ENCODE measurements at places on chromosomes 2 and 18.

DNA sequence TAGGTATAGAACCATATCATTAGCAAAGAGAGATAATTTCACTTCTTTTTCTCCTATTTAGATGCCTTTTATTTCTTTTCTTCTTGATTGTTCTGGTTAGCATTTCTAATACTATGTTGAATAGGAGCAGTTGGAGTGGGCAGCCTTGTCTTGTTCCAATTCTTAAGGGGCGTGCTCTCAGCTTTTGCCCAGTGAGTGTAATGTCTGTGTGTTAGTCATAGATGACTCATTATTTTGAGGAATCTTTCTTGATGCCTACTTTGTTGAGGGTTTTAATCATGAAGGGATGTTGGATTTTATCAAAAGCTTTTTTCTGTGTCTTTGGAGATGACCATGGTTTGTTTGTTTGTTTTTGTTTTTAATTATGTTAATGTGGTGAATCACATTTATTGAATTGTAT is 1453.1 kb upstream of the SLC39A10 start:
- DNase-seq: no peak

DNA sequence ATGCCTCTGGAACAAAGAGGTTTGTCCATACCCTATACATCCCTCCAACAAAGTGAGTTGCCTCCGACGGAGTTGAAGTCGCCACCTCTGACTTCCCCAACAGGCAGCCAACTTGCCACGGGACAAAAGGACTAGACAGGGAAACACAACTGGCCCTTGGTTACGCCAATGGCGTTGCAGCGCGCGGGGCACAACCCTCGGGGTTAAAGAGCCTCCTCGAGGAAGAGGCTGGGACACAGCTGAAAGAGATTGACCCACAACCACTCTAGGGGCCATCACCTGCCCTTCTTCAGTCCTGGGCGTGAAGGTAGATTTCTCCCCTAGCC is 545 bp downstream of the GTF3C2 start:
- DNase-seq: no peak

- peak; percentile 60 for DNase-seq
Observed at GRCh38 chr2:8682719-8683667, 1.1 kb downstream of the ID2 start.

- no peak for DNase-seq
Observed at GRCh38 chr2:41540272-41540998, 507.4 kb upstream of the PKDCC start.

DNA sequence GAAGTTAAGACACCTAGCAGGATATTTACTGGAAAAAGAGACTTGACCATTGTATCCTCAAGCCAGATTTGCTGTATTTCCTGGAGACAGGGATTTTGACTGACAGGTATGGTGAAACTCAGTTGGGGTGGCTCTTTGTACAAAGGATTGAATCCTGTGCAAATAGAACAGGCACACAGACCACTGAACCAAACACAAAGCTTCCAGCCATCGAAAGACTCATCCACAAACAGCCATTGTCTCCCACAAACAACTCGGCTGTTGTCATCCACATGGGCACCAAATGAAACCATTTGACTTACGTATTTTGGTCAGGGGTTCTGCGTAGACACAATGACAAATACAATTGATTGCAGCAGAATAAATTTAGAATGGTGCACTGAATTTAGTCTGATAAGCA is 15.9 kb downstream of the RNF152 start:
- DNase-seq: no peak

- DNase-seq: no peak
Observed at GRCh38 chr2:145760781-145761649, 1241.1 kb upstream of the ZEB2 start.

- peak; percentile 24 for DNase-seq
Observed at GRCh38 chr2:181305301-181306123, 151.7 kb upstream of the ITGA4 start.

- DNase-seq: no peak
Observed at GRCh38 chr2:22998359-22998758, 386.6 kb upstream of the KLHL29 start.

DNA sequence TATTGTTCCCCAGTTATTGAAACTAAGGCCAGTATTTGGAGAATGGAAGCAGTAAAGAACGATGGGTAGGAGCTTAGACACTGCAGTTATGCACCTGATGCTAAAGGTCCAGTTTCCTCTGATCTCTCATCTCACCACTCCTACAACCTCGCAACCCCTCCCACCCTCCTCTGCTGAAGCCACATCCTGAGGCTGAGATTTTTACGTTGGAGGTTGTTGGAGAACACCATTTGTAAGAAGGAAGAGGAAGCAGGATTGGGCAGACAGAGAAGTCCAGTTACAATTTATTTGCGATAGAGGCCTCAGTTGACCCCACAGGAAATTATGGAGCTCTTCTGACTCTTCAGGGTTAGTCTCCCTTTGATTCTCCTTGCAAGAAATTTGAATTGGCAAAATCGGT is 54.3 kb upstream of the NDUFV2 start:
- DNase-seq: no peak

DNA sequence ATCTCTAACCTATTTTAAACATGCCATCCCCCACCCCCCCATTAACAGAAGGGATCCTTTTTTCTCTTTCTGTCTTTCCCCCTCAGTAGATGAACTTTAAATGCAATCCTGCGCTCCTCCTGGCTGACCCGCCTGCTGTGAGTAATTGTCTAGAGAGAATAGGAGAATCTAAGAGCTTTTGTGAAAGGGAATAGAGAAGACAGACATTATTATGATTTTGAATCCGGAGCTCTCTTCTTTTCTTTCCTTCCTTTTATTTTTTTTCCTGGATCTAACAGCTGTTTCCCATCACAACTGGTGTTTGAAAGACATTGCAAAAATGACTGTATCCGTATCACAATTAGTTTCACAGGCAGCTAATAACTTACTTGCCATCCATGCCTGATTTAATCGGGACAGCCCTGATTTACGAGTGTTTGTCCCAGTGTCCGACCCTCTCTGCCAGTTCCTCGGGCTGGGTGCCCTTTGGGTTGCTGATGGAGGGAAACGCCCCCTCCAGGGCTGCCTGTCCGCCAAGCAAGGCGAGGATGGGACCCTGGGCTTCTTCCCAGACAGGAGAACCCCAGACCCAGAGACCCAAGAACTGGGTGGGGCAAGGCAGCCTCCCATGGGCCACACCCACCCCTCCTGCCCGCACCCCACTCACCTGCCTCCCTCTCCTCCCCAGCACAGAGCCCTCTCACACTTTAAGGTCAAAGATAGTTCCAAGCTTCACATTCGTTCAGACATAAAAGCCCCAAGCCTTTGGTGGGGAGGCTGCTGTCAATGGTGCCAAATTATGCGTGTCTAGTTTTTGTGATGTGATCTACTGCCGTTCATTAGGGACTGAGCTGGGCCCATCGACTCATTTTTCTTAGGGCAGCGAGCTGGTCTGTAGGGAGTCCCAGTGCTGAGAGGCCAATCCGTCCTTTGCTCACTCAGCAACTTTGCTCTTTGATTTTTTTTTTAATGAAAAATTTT is 231.7 kb downstream of the ZNF516 start:
- DNase-seq: no peak

DNA sequence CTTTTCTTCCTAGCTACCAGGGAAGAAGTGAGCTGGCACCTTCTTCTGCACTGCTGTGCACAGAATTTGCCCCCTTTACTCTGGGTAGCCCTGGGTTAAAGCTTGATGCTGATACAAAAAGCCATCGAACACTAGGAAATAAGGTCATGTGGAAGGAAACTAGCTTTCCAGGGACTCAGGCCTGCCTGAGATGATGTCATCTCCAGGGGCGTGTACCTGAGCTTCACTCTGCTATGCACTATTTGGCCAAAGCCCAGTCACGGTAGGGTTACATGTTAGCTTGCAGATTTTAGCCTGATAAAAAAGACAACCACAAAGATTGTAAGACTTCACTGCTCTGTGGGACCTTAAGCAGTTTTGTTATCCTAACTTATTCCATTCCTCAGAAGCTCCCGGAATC is 20.4 kb downstream of the EDAR start:
- peak; percentile 48 for DNase-seq

DNA sequence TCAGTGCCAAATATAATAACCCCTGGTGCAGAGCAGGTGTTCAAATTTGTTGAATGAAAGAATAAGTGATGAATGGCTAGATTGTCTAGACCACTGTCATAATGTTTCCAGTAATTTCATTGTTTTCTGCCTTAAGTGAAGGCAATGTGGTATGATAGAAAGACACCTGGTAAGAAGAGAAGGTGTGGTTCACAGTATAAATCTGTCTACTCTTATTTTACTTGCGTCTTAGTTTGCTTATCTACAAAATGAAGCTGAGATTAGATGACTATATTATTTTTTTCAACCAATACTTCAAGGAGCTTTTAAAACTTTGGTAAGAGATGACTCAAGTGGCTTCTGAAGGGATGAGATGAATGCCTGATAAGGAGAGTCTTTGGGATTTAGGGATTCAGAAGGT is 788.4 kb downstream of the EPHA4 start:
- DNase-seq: no peak

GRCh38 chr2:39919511-39920306 is 140.7 kb upstream of the THUMPD2 start:
- no peak for DNase-seq

- no peak for DNase-seq
Observed at GRCh38 chr2:96301865-96302264, 3.5 kb downstream of the SNRNP200 start.

- no peak for DNase-seq
Observed at GRCh38 chr2:187124529-187124928, 275.6 kb upstream of the ZSWIM2 start.

DNA sequence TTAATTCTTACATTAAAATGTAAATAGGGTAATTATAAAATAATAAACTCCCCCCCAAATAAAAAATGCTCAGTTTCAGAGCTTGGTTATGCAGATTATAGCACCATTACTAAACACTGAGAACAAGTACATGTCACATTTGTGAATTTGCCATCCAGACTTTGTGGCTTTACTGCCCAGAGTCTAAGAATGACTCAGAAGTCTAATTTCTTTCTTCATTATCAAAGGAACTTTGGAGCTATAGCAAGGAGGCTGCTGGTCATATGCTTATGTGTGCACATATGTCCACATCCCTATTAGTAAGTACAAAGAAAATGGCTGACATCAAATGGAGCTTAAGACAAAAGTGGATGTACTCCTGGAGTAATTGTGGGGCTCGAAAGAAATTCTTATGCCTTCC is 248.5 kb upstream of the SESTD1 start:
- DNase-seq: no peak

GRCh38 chr2:181585732-181586131 is 71.2 kb downstream of the CERKL start:
- no peak for DNase-seq

GRCh38 chr2:20148923-20149702 is 75.8 kb downstream of the SDC1 start:
- no peak for DNase-seq

- no peak for DNase-seq
Observed at GRCh38 chr2:44843641-44844310, 97.7 kb upstream of the SIX3 start.

DNA sequence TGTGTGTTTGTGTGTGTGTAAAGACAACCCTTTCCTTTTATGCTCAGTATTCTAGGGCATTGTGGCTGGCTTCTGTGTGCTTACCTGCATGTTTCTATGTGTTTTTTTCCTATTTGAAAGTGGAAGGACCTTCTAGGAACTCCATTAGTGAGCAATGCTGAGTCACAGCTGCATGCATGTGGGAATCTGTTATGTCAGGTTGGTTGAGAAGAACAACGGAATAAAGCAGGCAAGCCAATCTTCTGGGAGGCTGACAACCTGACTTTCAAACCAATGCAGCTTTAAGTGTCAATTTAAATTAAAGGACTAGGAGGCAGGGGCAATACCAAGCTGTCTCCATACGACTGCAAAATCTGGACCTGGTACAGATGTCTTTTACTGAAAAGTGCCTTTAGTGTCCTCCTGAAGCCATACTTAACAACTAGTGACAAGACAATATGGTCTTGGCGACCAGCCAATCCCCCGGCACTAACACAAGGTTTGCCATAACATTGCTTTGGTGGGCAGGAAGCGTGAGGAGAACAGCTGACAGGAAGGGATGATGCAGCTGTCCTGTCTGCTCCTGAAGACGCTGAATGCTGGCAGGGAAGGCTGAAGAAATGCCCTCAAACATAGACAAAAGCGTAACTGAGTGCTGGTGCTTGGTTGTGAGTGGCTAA is 514.7 kb upstream of the CDH7 start:
- DNase-seq: no peak

DNA sequence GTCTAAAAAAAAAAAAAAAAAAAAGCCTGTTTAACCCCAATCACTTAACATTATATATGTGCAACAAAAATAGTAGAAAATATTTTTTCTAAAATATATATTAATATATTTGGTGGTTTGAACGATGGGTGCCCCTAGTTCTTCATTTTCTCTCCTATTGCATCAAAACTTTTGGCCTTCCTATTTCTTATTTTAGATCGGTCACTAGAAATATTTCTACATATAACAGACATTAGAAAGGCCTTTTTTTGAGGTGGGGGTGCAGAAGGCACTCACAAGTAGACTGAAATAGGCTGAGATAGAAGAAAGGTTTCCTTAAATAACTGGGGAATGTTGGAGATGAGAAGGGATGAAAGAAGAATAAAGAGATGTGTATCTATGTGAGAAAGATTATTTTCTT is 49.3 kb upstream of the AP1S3 start:
- no peak for DNase-seq

DNA sequence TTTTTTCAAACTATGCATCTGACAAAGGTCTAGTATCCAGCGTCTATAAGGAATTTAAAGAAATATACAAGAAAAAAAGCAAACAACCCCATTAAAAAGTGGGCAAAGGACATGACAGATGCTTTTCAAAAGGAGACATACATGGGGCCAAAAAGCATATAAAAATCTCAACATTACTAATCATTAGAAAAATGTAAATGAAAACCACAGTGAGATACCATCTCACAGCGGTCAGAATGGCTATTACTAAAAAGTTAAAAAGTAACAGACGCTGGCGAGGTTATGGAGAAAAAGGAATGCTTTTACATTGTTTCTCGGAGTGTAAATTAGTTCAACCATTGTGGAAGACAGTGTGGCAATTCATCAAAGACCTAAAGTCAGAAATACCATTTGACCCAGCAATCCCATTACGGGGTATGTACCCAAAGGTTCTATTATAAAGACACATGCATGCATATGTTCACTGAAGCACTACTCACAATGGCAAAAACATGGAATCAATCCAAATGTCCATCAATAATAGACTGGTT is 643.1 kb upstream of the LRRTM1 start:
- DNase-seq: no peak

DNA sequence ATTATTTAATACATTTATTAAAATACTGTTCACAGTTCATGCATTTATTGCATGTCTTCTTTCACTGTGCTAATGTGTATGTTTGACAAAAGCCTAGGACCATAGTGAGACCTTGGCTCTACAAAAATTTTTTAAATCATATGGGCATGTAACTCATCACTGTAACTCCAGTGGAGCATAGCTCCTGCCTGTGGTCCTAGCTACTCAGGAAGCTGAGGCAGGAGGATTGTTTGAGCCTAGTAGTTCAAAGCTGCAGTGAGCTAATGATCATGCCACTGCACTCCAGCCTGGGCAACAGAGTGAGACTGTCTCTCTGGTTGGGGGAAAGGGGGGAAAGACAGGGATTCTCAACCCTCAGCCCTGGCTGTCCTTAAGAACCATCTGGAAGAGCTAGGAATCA is 137.8 kb downstream of the PRKCE start:
- DNase-seq: no peak

GRCh38 chr2:189116087-189116486 is 63.5 kb downstream of the COL5A2 start:
- DNase-seq: peak; percentile 8

GRCh38 chr2:174597009-174597344 is 627 bp downstream of the WIPF1 start:
- no peak for DNase-seq

GRCh38 chr2:34912084-34912483 is 1313.0 kb upstream of the FAM98A start:
- no peak for DNase-seq
